Pulmonary artery endothelial cell (primary cell): ENCODE measurements at places on chromosomes 4 and X. TPM values are rescaled to one million over a fixed set of nuclear protein-coding genes. Genes with fewer than 3 reads are reported as not detected.

The TAF1 gene
- total RNA-seq, result 37.2 and 43.0 TPM in 2 replicates

DNA sequence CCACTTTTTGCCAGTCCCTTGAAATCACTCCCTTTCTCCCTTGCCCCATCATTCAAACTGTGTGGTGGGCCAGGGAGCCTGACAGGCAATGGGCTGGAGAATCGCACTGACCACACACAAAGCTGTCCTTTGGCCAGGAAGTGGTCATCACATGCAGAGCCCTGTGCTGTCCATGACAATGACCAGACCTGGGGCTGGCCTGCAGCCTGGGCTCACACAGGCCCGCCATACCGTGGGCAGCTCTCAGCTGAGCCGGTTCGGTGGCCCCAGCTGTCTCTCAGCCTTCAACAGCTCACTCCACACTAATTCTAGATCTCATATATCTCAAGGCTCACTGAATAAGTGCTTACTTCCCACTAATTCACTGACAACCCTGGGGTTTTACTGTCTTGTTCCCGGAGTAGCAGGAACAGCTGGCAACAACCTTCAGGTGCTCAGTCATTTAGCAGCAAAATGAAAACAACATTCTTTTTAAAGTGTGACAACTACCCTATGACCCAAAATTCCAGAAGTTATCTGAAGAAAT is 48.0 kb downstream of the USP46 start:
- no peak for DNase-seq

- no peak for DNase-seq
These were observed 87.6 kb upstream of the IL15 start for GRCh38 chr4:141548791-141549190.

DNA sequence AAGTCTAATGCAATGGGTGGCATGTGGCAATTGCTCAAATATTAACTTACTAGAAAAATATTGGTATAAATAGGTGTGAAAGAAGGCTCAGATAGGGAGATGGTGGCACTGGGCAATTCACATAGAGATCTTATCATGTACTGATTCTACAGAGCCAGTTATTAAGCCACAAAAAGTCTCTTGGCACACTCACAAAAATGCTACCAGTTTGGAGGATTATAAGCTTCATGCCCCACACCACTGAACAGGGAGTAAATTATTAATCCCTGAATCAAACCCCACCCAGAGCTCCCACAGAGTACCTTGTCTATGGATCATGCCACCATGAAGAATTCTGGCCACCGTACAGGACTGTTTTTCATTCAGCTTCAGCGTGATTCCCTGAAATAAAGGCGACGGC is 13.8 kb downstream of the MPP1 start:
- DNase-seq, result no peak

The CLCN4 gene
- total RNA-seq, result 12.9 and 13.3 TPM in 2 replicates

The TBC1D19 gene
- 8.8 and 11.7 TPM in 2 replicates for total RNA-seq

GRCh38 chr4:6746721-6747293 is 30.8 kb downstream of the BLOC1S4 start:
- DNase-seq, result no peak

The XAGE1A gene
- total RNA-seq, result not detected in 2 replicates

DNA sequence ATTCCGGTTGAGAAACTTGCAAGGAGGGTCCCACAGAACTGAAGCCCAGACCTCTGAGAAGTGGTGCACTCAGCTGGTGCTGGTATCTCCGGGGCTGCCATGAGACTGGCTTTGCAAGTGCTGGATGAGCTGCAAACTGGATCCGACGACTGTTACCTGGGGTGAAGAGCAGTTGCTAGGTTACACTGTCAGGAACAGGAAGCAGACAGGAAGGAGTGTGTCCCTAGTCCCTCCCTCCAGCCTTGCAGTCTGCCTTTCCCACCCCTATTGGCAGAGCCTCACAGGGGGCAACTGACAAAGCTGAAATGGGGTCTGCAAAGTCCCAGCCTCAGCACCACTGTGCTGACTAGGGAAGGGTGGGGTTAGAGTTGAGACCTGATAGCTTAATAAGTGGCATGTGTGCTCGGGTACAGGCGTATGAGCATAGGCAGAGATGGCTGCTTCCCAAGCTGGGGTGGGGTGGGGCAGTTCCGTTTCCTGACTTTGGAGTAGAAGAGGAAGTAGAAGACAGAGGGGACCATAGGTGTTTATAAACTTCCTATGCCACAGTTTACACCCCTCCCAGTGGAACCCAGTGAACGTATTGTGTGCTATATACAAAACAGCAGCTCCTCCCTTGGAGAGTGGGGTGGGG is 18.0 kb downstream of the PPEF1 start:
- DNase-seq, result no peak

The TCEAL6 gene
- not detected in 2 replicates for total RNA-seq

DNA sequence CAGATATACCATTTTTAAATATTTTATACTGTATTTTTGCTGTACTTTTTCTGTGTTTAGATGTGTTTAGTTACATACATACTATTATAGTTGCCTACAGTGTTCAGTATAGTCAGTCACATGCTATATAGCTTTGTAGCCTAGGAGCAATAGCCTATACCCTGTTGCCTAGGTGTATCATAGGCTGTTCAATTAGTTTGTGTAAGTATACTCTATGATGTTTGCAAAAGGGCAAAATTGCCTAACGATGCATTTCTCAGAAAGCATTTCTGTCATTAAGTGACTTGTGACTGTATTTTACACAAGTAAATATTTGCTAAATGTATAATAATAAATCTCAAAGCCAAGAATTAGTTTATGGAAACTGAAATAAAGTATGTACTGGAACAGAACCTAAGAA is 9.5 kb downstream of the ETFDH start:
- no peak for DNase-seq

The ADRA2C gene
- total RNA-seq, result 0.26 TPM in 1 of 2 replicates, not detected in the other

DNA sequence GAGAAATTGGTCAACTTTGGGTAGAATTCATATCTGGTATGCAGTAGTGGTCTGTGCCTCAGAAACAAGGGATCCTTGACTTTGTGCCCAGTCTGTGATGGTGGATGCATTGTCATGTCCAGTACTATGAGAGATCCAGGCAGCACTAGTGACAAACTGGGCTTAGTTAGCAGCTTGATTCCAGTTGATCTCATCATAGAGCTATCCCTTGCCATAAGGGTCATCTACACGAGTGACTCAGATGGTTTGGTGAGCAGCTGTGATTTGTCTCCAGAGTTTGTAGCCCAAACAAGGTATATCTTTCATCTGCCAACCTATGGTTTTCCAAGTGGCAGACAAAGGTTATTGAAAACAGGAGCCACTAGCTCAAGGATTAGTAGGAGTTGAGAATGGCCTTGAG is 298.8 kb downstream of the GBA3 start:
- no peak for DNase-seq

The TMPRSS11A gene
- total RNA-seq, result not detected in 2 replicates

The APELA gene
- not detected in 2 replicates for total RNA-seq

The UGT2B15 gene
- not detected in 2 replicates for total RNA-seq

GRCh38 chrX:49876750-49877149 is 2.5 kb upstream of the USP27X start:
- no peak for DNase-seq

DNA sequence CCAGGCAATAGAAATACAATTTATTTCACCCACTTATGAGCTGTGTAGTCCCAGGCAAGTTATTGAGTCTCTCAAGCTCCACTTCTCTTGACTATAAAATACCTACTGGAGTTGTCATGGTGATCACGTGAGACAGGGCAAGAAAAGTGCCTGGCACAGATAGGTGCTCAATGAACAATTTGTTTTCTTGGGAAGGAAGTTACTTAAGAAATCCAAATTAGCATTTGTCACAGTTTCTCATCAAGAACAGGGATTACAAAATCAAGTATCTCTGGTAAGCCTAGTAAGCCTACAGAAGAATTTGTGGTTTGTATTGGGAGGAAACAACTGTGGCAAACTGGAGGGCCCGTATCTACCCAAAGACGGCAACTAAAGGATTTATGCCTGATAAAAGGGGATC is 37.5 kb upstream of the RASGEF1B start:
- DNase-seq, result no peak

GRCh38 chr4:177718514-177718913 is 276.3 kb upstream of the AGA start:
- no peak for DNase-seq

GRCh38 chr4:83486457-83487129 is 1.7 kb upstream of the ABRAXAS1 start:
- no peak for DNase-seq

DNA sequence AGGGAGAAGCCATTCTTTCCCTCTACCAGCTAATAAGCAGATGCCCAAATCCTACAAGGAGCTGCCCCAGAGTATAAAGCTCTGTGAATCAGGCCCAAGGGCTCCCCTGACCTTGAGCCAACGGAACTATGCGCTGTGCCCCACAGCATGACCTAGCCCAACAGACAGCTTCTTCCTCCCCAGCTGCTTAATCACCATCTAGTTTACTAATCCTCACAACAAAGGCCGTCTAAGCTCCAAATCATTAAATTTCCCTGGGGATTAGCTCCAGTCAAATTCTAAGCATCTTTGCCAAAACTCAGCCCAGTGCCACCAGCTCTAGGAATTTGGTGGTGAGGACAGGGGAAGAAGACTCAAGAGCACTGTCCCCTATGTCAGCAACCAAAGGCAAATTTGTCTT is 113.1 kb downstream of the SHROOM4 start:
- DNase-seq, result no peak

DNA sequence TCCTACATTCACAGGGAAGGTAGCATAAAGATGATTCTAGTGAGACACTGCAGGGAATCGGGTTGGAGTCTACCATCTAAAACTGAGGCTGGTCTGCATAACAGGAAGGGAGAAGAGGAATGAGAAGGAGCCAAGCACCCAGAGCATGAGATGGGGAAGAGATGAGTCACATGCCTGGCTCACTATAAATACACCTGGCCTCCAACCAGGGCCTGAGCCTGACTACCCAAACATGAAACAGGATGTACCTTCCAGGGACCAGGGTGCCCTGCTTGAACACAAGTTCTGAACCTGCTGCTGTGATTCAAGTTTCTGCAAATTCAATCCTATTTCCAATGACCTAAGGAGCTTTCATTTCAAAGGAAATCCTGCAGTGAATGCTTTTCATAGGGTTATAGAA is 24.9 kb downstream of the CD99L2 start:
- no peak for DNase-seq

DNA sequence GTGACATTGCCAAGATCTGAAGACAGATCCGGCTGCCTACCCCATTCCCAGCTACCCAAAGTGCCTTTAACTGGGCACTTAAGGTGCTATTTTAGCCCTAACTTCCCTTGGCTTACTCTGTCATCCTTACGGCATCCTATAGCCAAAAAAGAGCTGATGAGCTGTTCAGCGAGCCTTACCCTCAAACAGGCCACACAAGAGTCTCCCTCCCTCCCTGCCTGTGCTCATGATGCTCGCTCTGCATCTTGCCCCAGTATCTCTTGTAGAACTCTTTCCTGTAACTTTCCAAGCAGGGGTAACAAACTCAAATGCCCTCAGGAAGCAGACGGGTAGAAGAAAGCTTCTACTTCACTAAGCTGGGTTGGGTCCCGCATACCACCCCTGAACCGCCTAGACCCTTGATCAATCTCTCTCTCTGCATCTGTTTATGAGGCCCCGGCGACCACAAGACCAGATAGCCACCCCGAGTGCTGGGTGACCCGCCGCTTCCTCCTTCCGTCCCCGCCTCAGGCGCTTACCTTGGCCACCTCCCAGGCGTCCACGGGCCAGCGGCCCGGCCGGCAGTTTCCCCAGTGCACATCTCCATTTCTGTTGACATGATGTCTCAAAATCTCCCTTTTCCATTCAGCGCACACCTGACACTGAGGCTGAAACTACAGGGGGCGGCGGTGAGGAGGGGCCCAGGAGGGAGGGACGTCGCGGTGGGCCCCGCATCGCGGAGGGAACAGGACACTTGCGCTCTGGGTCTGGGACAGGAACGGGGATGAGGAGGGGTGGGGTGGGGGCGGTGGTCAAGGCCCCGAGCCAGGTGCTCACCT is 663 bp downstream of the CXorf38 start:
- no peak for DNase-seq

DNA sequence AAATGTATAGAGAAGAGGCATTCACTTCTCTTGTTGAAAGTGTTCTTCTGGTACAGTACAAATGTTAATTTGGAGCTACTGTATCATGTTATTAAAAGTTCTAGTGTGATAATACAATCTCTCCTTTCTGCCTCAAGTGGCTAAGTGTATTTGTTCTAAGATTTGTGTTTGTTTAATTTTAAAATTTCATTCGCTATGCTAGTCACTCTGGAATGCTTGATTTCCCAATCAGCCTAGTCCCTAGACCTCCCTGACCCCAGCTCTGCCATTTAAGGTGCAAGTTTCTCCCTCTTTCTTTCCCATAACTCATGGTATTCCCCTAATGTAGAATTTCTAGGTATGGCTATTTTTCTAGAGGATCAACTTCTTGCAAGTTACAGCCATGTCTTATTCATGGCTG is 817.4 kb downstream of the STIM2 start:
- DNase-seq, result no peak

- peak; percentile 47 for DNase-seq
These were observed 8.2 kb downstream of the ATP11C start for GRCh38 chrX:139924696-139925095.
